ENCODE measurements at places on chromosomes 16 and 17.

DNA sequence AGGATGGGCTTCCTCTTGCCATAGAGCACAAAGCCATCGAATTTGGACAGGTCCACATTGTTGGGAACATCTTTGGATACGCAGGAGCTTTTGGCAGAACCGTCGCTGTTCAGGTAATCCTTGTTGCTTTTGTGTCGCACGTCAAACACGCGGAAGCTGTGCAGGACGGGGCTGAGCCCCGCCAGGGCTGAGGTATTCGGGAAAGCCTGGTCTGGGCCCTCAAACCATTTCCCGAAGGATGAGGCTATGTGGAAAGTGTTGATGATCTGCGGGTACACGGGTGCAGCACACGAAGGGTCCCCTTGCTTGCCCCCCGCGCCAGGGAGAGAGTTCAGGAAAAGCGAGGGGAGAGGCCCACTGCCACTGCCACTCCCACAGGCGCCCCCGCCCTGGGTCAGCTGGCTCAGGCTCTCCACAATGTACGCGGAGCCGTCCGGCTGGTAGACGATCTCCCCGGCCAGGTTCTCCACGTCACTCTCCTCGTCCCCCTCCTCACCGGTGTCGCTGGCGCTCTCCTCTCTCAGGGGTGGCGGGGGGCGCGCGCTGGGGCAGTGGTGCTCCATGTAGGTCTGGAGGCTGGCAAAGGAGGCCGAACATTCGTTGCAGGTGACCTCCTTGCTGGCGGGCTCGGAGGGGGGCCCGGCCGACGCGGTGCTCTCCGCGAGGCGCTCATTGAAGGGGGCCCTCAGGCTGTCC lies 88.5 kb downstream of the ZFHX3 start:
- DNase-seq = no peak

DNA sequence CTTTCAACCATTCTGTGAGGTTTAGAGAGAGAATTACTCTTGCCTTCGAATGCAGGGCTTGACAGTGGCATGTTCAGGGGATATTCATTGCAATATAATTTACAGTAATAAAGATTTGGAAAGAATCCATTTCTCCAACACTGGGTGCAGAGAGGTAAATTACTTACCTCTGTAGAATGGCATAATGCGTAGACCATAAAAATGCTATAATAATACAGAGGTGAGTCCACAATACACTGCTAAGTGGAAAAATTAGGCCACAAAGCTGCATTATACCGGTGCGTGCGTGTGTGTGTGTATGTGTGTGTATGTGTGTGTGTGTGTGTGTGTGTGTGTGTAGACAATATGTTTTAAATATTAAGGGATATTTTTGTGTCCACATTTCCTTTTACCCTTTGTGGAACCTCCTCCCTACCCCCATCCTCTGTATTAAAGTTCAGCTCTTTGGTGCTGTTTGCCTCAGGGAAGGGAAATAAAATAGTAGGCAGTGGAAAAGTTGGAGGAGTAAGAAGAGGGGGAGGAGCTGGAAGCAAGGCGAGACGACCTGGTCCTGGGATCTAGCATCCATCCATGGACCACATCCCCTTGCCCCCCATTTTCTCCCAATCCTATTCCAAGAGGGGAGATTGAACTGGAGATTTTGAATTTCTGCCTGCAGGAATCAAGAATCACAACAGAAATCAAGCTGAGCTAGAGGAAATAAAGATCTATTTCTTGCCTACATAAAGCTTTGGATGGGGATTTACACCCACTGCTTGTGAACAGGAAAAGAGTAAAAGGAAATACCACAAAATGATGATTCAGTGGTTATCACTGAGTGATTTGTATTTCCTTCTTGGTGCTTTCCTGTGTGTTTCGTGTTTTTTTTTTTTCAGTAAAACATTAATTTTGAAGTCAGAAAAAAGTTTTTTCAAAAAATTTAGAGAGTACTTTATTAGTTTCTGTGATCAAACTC lies 124.8 kb downstream of the RGS9 start:
- DNase-seq = no peak

DNA sequence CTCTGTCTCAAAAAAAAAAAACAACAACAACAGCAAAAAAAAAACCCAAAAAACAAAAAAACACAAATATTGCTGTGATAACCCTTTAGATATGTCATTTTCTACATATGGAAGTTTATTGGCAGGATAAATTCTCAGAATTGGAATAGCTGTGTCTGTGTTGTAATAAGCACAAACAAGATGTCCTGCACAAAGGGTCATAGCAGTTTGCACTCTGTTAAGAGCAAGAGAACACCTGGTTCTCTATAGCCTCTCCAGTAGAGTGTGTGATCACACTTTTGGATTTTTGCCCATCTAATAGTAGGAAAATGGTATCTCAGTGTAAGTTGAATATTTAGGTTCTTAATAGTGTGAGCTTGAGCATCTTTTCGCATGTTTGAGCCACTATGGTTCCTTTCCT lies 60.4 kb downstream of the USP43 start:
- DNase-seq = no peak

DNA sequence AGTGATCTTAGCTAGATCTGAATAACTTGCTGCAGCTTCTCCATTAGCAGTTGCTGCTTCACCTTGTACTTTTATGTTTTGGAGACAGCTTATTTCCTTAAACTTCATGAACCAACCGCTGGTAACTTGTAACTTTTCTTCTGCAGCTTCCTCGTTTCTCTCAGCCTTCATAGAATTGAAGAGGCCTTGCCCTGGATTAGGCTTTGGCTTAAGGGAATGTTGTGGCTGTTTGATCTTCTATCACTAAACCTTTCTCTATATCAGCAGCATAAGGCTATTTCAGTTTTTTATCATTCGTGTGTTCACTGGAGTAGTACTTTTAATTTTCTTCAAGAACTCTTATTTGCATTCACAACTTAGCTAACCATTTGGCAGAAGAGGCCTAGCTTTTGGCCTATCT lies 21.5 kb upstream of the TMEM92 start:
- DNase-seq = no peak

DNA sequence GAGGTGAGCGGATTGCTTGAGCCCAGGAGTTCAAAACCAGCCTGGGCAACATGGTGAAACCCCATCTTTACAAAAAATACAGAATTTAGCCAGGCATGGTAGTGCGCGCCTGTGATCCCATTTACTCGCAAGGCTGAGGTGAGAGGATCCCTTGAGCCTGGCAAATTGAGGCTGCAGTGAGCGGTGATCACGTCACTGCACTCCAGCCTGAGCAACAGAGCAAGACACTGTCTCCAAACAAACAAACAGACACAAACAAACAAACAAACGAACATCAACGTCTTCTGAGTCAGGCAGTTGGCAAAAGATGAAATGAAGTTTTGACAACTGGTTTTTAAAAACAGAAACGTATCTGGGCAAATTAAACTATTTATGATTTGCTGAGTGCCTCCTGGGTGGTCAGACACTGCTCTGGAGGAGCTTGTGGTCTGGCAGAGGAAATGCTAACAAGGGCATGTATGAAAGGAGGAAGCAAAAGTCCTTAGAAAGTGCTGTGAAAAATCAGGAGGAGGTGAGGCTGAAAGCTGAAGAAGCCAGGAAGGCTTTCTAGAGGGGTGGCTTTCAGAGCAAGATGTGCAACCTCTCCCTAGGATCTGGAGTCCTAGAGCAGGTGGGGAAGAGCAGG lies 10.2 kb upstream of the KRT20 start:
- no peak for DNase-seq

- DNase-seq = no peak
These were observed 14.1 kb downstream of the NUP88 start for GRCh38 chr17:5405400-5405799.

DNA sequence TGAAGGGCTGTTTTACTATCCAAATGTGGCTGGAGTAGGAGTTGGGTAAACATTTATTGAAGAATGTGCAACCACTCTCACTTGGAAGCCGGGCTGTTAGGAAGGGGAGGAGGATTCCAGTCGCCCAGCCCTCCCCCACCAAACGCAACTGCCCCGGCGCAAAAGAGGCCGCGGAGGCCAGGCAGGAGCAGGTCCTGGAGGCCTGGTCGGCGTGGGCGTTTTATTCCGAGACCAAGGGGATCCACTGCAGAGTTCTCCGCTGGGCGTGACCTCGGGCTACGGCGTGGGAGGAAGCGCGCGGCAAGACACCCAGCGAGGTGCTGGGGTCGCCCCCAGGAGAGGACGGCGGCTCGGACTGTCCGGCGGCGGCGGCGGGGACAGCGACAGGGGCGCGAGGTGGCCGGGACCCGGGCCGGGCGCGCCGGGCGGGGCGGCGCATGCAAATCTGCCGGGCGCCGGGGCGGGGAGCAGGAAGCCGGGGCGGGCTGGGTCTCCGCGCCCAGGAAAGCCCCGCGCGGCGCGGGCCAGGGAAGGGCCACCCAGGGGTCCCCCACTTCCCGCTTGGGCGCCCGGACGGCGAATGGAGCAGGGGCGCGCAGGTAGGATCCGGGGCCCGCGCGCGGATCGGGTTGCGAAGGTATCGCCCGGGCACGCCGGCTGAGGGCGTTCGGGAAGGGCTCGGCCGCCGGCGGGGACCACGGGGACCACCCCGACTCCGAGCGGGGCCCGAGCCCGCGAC lies at the start of gene IL4R:
IL4R (plus strand) TSS at position 553 of the 739 bp plus-strand sequence. CDS start 26,230 bp downstream, outside the sequence.
- DNase-seq = peak; percentile 1

DNA sequence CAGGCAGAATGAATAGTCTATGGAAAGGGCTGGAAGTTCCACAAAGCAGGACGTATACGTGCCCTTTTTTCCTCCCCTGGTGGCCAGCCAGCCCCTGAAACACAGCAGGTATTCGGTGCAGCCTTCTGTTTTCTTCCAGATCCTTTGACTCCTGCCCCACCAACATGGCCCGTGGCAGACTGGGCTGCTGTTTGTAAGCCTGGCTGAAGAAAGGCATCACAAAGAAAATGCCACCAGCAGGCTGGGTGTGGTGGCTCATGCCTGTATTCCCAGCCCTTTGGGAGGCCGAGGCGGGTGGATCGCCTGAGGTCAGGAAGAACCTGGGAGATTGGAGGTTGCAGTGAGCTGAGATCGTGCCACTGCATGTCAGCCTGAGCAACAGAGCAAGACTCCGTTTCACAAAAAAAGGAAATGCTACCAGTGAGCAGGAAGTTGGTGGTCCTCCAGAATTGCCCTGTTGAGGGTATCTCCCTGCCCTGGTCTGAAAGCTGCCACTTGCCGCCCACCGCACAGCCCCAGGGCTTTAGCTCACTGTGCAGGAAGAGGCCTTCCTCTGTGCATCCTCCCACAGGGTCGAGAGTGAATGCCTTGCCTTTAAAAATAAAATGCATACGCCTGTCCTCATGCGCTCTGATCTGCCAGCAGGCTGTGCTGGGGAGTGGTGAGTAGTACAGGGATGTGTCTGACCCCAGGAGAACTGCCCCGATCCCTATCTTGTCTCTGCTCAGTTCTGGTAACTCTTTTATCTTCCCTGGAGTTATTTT lies 587.7 kb downstream of the MAF start:
- peak; percentile 46 for DNase-seq

DNA sequence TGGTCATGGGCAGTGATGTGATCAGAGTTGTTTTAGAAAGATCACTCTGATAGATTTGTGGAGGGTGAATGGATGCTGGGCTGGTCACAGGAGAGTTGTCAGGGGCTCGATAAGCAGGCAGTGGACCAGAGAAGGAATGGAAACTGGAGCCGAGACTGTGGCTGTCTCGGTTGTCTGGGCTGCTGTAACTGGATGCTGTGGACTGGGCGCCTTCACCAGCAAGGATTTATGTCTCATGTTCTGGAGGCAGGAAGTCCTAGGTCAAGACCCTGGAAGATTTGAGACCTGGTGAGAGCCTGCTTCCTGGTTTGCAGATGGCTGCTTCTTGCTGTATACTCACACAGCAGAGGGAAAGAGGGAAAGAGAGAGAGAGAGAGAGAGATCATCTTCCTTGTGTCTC lies 203.6 kb downstream of the HS3ST4 start:
- DNase-seq = no peak

DNA sequence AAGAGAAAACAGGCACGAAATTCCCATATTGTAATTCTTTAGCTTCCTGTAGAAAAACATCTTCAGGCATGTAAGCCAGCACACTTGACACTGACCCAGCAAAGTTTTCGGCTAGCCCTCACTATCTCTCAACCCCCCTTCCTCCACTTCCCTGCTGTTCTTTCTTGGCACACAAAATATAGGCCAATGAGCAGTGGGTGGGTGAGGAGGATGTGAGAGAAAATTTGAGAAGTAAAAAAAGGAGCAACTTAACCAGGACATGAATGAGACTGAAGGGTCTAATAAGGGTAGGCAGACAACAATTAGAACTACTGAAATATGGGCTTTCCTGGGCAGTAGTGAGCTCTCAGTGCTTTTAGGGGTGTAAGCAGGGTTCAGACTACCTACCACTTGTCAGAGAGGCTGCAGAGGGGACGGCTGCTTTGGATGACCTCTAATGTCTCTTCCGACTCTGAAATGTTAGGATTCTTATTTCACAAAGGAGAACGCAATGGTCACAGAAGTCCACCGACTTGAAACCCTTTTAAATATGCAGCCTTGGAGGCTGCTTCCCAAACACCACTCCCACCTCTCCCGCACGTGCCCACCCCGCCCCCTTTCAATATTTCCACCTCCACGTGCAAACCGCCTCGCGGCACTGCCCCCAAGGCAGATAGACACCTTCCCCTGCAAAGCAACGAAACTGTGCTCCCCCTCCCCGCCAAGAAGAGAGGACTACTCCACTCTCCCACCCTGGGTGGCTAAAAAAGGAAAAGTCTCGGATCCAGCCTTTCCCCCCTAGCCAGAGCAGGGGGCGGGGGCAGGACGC lies 889 bp downstream of the MBTD1 start:
- peak; percentile 41 for DNase-seq

GRCh38 chr16:86321491-86321890 lies 188.8 kb upstream of the FOXF1 start:
- DNase-seq = no peak

GRCh38 chr16:11572301-11572995 lies 14.3 kb downstream of the LITAF start:
- DNase-seq = no peak

GRCh38 chr16:89588413-89589109 lies 13.0 kb downstream of the CPNE7 start:
- no peak for DNase-seq

Data from Kasumi-1 (cell line).